ENCODE measurements at places on chromosomes 4 and X.

- no peak for DNase-seq
Observed at GRCh38 chr4:288891-289290, 16.4 kb downstream of the ZNF732 start.

DNA sequence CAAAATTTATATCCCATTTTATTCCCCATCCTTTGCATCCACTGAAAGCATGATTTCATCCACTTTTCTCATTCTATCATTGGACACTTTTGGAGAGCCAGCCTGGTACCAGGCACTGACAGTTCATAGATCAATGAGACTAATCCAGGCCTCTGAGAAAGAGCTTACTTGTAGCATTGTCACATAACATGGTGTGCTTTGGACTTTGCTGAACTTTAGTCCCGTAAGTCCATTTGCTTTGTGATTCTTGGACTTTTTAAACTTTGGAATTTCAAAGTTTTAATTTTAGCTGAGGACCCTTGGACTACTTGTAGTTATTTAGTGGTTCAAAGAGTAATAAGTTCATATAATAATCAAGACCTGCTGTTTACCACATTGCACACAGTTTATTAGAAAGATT is 11.5 kb downstream of the LIAS start:
- no peak for DNase-seq

DNA sequence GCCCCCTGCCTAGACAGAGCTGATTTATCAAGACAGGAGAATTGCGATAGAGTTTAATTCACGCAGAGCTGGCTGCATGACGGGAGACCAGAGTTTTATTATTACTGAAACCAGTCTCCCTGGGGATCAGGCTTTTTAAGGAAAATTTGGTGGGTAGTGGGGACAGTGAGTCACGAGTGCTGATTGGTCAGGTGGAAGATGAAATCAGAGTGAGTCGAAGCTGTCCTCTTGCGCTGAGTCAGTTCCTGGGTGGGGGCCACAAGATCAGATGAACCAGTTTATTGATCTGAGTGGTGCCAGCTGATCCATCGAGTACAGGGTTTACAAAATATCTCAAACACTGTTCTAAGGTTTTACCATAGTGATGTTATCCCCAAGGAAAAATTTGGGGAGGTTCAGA is 36.6 kb downstream of the MYOZ2 start:
- no peak for DNase-seq

- no peak for DNase-seq
Observed at GRCh38 chr4:62006108-62006507, 806.0 kb downstream of the ADGRL3 start.

- no peak for DNase-seq
Observed at GRCh38 chrX:86241547-86241946, 93.3 kb downstream of the DACH2 start.

- peak; percentile 71 for DNase-seq
Observed at GRCh38 chr4:157978680-157979361, 194.0 kb downstream of the GASK1B start.

DNA sequence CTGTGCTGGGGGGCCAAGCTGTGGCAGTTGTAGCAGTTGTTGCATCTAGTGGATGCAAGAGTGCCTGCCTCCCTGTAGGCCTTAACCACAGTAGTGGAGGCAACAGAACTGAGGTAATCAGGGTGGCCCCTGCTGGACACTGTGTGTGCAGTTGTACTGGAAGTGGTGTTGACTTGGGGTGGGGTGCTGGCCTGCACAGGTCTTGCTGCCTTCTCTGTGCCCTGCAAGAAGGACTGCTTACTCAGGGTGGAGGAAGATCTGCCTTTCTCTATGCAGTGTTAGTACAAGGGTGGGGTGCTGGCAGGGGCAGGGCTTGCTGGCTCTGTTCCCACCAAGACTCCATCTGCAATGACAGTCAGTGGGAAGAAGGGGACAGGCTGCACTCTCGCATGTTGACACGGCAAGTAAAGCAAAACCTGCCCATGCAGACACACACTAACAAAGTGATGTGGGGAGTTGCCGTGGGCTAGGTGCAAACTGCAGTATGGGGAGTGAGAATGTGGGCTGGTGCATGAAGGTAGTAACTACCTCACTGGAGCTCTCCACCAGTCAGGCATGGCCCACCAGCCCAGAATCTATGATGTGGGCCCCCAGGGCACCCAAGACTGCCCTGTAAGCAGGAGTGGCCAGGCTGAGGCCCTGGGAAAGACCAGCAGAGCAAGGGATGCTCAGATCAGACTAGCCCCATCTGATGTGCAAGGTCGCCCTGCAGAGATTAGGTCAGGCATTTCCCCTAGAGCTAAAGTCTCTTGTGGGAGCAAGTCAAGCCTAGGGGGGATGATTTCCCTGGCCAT is 594.9 kb downstream of the TECRL start:
- no peak for DNase-seq

DNA sequence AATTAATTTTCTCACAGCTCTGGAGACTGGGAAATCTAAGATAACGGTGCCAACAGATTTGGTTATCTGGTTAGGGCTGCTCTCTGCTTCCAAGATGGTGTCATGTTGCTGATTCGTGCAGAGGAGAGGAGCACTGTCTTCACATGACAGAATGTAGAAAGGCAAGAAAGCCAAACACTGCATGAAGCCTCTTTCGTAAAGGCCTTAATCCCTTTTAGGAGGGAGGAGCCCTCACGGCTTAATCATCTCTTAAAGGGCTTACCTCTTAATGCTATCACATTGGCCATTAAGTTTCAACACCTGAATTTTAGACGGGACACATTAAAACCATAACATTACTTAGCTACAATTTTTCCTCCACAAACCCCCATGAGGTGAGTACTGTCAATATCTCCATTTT is 174.1 kb downstream of the COX18 start:
- no peak for DNase-seq

- no peak for DNase-seq
Observed at GRCh38 chrX:45266456-45266855, 65.8 kb upstream of the DIPK2B start.

GRCh38 chrX:105464618-105465017 is 244.1 kb upstream of the TEX13A start:
- no peak for DNase-seq

DNA sequence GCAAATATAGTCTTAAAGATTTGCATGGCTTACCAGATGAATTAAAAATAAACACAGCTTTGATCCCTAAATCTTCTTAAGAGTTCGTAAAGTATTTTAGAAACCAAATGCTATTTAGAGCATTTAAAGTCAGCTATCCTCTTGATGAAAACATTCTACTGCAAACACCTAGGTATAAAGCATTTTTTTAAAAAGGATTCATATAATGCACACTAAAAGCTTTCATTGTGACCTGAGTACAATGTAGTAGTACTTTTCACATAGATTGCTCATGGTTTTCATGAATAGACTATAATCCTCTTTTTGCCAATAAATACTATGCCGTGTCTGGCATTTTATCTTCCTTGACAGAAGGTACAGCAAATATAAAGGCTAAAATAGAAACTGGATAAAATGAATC is 805.1 kb upstream of the INTU start:
- DNase-seq = no peak

Measured in BE2C (cell line).